ENCODE measurements at places on chromosomes 3 and 15.
A peak's percentile ranks its signal among the peaks of the same experiment; 100 is the strongest.

DNA sequence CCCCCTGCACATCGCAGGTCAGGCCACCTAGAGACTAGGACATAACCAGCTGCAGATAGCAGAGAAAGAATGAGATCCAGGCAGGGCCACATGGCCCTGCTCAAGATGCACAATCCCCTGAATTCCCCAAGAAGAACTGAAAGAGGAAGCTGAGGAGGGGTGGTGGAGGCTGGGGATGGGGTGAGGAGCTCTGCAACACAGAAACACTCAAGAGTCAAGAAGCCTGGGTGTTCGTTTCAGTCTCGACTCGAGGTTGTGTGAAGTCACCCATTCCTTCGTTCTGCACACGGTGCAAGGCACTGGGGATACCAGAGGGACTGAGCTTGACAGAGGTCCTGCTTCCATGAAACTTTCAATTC is 62.0 kb downstream of the TLE3 start:
- peak; percentile 73 for DNase-seq

- DNase-seq: no peak
These were observed 390 bp downstream of the STARD5 start for GRCh38 chr15:81323559-81323943.

GRCh38 chr3:112041321-112041720 is 6.8 kb downstream of the TMPRSS7 start:
- DNase-seq: no peak

DNA sequence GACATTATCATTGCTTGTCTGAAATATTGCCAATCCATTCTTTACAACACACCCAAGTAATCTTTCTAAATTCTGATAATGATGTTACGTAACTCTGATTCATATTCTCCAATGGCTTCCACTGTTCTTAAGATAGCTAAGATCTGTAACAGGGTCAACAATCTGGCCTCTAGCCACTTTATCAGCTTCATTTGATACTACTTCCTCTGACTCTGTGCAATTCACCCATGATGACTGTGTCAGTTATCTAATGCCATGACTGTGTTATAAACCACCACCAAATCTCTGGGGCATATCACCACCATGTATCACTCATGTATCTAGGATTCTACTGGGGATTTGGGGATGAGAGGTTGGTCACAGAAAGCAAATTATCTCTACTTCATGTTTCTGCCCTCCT is 44.0 kb downstream of the CD200 start:
- DNase-seq: no peak

DNA sequence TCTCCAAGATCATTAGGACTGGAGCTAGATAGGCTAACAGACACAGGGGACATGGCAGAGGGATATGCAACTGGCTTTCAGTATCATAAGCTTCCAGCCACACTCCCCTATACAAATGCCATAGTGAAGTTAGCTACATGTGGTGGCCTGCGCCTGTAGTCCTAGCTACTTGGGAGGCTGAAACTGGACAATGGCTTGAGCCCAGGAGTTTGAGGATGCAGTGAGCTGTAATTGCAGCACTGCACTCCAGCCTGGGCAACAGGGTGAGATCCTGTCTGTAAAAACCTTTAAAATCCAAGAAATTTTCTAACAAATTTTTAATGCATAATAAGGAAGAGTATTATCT is 37.3 kb downstream of the DLG1 start:
- no peak for DNase-seq

DNA sequence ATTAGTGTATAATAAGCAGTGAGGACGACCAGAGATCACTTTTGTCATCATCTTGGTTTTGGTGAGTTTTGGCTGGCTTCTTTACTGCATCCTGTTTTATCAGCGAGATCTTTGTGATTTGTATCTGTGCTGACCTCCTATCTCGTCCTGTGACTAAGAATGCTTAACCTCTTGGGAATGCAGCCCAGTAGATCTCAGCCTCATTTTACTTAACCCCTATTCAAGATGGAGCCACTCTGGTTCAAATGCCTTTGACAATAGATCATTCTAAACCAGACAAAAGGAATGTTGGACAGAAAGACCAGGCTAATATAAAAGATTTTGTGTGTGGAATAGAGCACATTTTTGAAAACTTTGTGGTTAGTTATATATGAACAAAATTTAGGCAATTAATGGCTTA is 618.5 kb upstream of the BCHE start:
- no peak for DNase-seq

- DNase-seq: no peak
These were observed 145.3 kb downstream of the CNTN3 start for GRCh38 chr3:74469151-74469550.

GRCh38 chr3:192953926-192954325 is 36.3 kb upstream of the MB21D2 start:
- DNase-seq: no peak
